ENCODE measurements at places on chromosomes 1 and 21.

GRCh38 chr1:59514061-59514909 lies 217.4 kb downstream of the FGGY start:
- no peak for DNase-seq

DNA sequence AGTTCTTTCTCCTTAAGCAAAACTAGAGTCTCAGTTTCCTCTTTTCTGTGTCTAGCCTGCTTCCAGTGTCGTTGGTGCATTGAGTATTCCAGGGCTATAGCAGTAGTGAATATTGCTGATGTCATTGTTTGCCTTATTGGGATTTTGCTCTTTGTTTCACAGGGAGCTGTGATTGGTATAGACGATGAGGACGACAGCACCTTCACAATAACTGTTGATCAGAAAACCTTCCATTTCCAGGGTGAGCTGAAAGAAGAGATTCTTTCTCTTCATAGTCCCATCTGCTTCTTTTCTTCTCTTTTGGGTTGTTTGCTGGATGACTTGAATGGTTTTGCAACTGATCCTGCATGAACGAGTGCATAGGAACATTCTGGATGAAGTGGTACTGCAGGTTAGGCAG lies 52.4 kb downstream of the OSBPL9 start:
- DNase-seq = no peak

- no peak for DNase-seq
Measured at GRCh38 chr1:218785928-218786327, 387.8 kb upstream of the LYPLAL1 start.

DNA sequence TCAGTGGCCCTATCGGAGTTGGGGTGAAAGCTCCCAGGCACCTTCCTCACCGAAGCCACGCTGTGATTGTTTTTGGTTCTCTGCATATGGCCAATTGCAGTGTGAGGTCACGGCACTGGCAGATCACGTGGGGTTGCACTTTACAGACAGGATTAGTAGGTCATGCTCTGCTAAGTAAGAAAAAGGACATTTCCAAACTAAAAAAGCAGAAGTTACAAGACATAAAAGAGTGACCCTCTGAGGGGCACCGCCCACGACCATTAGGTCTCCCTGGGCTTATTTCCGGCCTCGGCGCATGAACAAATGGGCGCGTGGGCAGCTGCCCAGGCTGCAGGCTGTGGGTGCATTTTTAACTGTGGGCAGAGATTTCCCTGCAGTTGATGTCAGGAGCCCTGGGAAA lies 2.0 kb downstream of the CAPN9 start:
- DNase-seq = no peak

DNA sequence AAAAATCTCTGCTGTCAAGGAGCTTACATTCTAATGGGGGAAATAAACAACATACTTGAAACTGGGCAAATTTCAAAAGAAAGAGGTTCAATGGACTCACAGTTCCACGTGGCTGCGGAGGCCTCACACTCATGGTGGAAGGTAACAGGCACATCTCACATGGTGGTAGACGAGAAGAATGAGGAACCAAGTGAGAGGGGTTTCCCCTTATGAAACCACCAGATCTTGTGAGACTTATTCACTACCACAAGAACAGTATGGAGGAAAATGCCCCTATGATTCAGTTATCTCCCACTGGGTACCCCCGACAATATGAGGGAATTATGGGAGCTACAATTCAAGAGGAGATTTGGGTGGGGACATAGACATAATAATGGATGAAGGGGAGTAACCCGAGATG lies 226.4 kb downstream of the ZP4 start:
- DNase-seq = no peak

DNA sequence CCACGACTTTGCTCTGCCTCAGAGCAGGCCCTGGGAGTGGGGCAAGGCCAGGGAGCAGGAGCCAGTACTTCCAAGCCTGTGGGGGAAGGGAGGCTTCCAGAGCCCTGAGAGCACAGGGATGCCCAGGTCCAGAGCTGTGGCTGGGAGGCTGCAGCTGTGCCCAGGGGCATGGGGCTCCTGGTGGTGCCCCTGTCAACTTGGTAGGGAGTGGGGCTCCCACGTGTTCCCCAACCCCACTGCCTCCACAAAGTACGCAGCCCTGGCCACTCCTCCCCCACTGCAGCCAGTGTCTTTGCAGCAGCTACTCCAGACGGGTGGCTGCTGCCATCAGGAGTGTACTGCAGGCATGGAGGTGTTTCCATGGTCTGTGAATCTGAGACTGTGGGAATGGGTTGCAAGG lies 294.1 kb upstream of the SNX7 start:
- no peak for DNase-seq

DNA sequence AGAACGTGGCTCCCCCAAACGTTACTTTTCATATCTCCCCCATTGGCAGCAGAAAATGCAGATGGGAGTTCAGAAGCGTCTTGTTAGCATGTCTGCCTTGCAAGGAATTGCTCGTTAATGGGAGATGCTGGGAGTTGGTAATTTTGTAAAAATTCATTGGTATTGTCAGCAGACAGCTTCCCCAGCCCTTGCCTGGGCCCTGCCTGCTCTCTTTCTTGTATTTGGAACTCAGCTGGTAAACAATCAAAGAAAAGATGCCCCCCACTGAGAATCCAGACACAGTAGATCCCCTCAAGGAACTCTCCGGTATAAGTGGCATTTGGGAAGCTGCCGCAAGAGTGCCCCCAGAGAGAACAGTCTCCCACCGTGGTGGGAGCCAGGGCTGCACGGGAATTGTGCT lies 94.4 kb upstream of the IGSF21 start:
- no peak for DNase-seq

GRCh38 chr1:32757213-32757895 lies 54.8 kb upstream of the SYNC start:
- peak; percentile 56 for DNase-seq

DNA sequence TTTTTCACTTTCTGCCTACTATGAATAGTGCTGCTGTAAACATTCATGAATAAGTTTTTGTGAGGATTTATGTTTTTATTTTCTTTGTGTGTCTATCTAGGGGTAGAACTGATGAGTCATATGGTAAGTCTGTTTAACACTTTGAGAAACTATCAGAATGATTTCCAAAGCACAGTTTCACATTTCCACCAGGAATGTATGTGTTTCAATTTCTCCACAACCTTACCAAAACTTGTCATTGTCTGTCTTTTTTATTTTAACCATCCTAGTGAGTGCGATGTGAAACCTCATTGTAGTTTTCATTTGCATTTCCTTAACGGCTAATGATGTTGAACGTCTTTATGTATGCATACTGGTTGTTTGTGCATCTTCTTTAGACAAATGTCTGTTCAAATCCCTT lies 23.5 kb downstream of the RNASEL start:
- DNase-seq = no peak

DNA sequence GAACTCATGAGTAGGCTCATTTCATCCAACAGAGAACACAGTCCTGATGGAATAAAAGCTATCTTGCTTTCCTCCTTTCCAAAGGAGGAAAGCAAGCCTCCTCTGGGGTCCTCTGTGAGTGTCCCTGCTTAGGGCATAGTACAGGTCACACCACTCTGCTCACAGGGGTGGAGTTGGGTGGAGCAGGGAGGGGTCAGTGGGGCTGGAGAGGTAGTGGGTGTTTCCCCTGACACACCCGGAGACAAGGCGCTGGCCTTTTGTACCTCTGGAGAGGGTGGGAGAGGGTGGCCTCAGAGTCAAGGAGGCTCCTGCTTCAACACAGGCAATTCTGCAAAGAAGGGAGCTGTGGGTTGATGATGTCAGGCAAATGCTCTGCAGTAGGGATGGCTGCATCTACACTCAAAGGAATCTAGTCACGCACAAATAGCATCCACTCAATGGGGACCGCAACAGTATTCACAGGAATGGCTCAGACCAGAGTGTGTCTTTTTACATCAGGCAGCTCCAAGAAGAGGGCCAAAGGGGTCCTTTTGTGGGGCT lies 58.6 kb upstream of the PLXNA2 start:
- DNase-seq = no peak

- DNase-seq = no peak
Measured at GRCh38 chr1:113872219-113872935, 865 bp upstream of the PTPN22 start.

DNA sequence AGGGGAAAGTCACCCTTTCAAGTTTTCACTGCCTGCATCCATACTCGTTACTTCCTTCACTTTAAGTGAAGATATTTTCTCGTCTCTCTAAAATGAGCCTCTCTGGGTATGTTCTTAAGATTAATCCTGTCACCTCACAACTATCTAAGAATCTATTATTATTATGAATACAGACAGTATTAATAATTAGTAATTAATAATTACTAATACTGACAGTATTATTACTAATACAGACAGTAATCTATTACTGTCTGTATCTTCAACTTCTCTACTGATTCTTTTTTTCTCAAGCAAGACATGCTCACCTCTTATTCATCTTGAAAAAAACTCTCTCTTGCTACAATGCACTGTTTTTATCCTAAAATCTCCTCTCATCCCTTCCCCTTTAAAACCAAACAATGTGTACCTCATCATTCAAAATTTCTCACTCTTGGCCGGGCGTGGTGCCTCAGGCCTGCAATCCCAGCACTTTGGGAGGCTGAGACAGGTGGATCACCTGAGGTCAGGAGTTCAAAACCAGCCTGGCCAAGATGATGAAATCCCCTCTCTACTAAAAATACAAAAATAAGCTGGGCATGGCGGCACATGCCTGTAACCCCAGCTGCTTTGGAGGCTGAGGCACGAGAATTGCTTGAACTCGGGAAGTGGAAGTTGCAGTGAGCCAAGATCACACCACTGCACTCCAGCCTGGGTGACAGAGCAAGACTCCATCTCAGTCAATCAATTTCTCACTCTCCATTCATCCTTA lies 7.8 kb downstream of the NRDC start:
- no peak for DNase-seq

DNA sequence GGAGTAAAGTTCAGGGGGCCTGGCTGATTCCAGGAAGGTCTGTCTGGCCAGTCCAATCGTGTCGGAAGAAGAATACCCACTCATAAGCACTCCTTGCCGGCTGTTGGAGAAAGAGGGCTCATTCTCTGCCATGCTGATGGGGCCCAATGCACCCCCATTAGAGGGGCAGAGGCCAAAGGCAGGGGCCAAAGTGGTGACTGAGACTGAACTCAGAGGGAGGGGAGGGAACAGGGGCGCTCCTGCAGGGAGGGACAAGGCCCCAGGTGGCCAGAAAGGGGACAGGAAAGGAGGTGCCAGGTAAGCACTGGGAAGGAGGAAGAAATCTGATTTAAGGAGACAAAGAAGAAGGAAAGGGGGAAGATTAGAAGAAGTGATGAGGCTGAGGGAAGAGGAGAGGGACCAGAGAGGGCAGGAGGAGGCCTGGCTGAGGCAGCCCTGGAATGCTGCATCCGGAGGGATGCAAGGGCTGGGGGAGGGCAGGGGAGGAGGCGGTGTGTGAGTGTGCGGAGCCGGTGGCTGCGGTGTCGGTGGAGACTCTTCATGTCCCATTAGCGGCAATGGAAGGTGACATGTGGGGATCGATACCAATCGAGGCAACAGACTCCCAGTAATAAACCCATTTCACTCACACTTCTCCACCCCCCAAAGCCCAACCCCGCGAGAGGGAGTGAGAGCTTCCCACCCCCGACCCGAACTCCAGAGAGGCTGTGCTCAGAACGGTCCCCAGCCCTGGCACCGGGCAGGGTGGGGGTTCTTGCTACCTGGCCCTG lies 12.0 kb upstream of the ETV3L start:
- no peak for DNase-seq

GRCh38 chr1:231643071-231643934 lies 16.7 kb downstream of the DISC1 start:
- no peak for DNase-seq

- no peak for DNase-seq
Measured at GRCh38 chr21:27511233-27511632, 544.3 kb upstream of the ADAMTS5 start.

DNA sequence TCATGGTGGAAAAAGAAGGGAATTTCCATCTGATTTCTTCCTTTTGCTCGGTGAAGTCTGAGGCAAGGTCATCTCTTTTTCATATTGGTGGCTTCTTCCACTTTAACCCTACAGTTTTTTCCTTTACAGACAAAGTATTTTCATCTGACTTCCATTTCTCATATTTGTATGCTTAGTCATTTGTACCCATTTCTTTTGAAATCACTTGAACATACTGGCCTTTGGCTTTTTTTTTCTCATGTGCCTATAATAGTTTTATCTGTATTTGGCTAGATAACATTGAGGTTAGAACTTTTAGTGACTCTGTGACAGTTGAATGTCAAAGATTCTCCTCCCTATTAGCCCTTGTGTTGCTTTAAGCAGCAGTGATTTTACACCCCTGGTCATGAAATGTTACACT lies 27.7 kb downstream of the IL12RB2 start:
- DNase-seq = no peak

- no peak for DNase-seq
Measured at GRCh38 chr1:25648681-25649440, 32.3 kb downstream of the MAN1C1 start.
